Cardiac muscle cell (in vitro differentiated cells and primary cell): ENCODE measurements at places on chromosomes 3 and 15. TPM values are rescaled to one million over a fixed set of nuclear protein-coding genes. Genes with fewer than 3 reads are reported as not detected.

Gene HESX1
- total RNA-seq = 2.5 and 6.4 TPM in 2 replicates

GRCh38 chr3:24302396-24302795 lies 192.3 kb downstream of the THRB start:
- no peak for DNase-seq
- no peak overlapping the region for H3K4me3 ChIP-seq
- peaks cover 6% of the 10 kb centered on the region for H3K4me1 ChIP-seq
- no peaks in the 10 kb centered on the region for H3K27me3 ChIP-seq
- no peak overlapping the region for H3K27ac ChIP-seq

DNA sequence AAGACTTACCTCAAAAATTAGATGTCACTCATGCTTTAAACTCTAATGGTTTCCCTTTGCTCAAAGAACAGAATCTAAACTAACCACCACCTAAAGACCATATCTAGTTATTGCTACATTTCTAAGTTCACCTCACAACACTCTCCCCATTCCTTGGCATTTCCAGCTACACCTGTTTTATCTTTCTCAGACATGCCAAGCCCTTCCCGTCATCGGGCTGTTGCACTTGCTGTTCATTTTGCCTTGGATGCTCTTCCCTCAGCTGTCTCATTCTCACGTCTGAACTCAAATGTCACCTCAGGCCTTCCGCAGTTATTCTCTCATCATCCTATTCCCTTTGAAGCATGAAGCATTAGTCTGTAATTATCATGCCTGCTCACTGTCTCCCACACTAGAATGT lies 1.1 kb upstream of the ACTR8 start:
- H3K27me3 ChIP-seq = no peaks in the 10 kb centered on the region
- peaks cover 12% of the 10 kb centered on the region for H3K4me1 ChIP-seq
- no peak overlapping the region for H3K4me3 ChIP-seq
- no peak for DNase-seq
- H3K36me3 ChIP-seq = peaks cover 52% of the 10 kb centered on the region
- peak overlapping the region; percentile 1 for H3K27ac ChIP-seq

Gene C3orf85
- total RNA-seq = not detected in 2 replicates

Gene TEX55
- not detected in 2 replicates for total RNA-seq

Gene MASP1
- 397 and 507 TPM in 2 replicates for total RNA-seq

GRCh38 chr3:9716801-9717555 lies 13.3 kb downstream of the CPNE9 start:
- DNase-seq = no peak
- no peaks in the 10 kb centered on the region for H3K36me3 ChIP-seq
- no peaks in the 10 kb centered on the region for H3K27me3 ChIP-seq
- no peaks in the 10 kb centered on the region for H3K4me1 ChIP-seq
- no peak overlapping the region for H3K4me3 ChIP-seq
- no peak overlapping the region for H3K27ac ChIP-seq

GRCh38 chr3:135649361-135649760 lies 316.2 kb upstream of the PPP2R3A start:
- H3K36me3 ChIP-seq = no peaks in the 10 kb centered on the region
- no peak overlapping the region for H3K4me3 ChIP-seq
- H3K4me1 ChIP-seq = no peaks in the 10 kb centered on the region
- H3K27ac ChIP-seq = no peak overlapping the region
- DNase-seq = no peak

- no peak overlapping the region for H3K4me3 ChIP-seq
- no peak overlapping the region for H3K27ac ChIP-seq
- peaks cover 3% of the 10 kb centered on the region for H3K4me1 ChIP-seq
Observed at GRCh38 chr3:197000211-197000610, 29.4 kb downstream of the MELTF start.
